ENCODE measurements at places on chromosomes 7 and 10.

- ATAC-seq, result no peak
These were observed 32.0 kb downstream of the NRAP start for GRCh38 chr10:113631684-113632367.

DNA sequence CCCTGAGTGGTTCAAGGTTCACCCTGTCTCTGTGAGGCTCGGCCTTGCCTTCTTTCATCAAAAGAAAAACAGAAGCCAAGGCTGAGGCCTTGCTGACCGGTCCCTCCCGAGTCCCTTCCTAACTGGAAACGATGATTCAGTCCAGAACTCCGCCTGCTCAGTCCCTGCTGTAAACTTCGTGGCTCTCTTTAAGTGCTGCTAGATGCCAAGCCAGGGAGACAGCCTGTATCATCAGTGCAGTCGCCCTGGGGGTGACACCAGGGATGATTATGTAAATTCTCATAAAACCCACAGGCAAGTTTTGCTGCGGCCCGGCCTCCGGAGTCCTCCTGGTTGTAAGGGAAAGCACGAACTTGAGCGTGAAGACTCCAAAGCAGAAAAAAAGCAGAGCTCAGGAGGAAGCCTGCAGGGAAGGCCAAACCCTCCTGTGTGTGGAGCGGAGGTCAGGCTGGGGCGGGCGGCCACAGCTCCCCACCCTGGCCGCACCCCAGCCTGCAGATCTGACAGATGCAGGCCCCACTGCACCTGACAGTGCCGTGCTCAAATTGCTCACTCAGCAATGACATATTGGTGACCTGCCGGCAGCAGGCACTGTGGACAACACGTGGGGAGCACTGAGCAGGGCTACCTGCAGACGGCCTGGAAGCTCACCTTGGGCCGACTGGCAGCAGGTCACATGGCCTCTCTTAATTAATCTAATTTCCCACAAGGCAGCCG, 123.4 kb downstream of the DYNC2I1 start:
- ATAC-seq, result no peak

DNA sequence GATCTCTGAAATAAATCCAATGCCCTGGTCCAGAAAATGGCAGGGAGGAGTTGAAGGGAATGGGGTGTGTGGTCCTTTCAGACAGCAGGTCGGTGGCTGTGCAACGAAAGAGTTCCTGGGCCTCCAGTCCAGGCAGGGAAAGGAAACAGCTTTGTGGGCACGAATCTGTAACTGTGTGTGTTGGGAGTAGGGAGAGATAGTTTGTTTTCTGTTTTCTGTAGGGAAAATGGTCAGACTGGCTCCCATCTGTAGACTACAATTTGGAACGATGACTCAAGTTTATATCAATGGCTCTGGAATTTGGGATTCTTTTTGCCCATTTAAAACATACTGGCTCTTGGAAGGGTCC, 2.6 kb upstream of the HOXA9 start:
- ATAC-seq, result no peak

DNA sequence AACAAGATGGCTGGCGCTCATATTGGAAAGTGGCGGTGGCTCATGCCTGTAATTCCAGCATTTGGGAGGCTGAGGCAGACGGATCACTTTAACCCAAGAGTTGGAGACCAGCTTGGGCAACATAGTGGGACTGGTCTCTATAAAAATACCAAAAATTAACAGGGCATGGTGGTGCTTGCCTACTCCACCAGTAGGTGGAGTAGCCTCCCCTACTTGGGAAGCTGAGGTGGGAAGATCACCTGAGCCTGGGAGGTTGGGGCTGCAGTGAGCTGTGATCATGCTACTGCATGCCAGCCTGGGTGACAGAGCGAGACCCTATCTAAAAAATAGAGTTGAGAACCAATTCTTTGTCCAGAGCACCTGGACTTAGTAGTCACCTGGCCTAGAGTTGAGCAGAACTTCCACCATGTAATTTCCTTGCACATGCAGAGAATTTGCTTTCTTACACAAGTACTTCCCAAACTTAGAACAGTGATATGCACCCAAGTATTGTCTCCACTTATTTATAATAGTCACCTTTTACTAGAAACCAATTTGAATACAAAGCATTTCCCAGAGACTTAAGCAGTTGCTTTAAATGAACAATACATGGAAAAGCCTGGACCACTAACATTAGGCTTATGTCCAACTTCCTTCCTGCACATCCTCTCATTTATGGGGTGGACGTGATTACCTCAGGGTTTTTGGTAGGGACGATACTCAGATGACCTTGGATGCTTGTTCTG, 15.9 kb downstream of the LAMB4 start:
- peak; percentile 68 for ATAC-seq

DNA sequence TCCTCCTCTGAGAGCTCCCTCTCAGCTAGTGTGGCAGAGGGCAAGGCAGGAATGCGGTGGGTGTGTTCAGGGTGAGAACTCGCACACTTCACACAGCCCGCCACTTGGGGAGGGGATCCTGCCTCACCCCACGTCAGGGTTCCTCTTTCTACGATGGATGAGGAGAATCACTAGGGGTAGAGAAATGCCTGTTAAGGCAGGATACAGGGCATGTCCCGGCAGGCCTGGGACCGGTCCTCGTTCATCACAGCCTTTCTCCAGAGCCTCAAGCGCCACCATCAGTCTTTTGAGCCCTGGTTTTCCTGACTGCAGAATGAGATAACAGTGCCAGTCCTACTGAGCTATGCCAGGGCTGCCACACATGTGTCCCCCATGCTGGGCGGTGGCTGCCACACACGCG, 546.7 kb upstream of the ADARB2 start:
- no peak for ATAC-seq

- peak; percentile 77 for ATAC-seq
These were observed 94.7 kb upstream of the ZMIZ1 start for GRCh38 chr10:78973901-78974616.

DNA sequence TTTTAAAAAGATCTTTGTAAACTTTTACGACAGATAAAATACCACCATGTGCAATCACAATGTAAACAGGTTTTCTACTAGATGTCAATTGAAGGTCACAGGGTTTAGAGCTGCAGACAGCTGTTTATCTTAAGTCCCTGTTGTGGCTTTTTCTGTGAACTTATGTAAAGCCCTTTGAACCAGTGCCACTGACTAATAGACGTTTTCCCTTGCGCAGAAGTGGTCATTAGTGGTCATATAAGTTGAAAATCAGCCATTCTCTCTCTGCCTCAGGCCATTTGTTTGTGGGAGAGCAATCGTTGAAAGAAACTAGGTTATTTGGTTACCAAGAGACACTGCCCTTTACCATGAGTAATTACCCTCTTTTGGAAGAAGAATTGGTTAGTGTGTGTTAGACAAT, 23.9 kb downstream of the CACNB2 start:
- ATAC-seq, result no peak

DNA sequence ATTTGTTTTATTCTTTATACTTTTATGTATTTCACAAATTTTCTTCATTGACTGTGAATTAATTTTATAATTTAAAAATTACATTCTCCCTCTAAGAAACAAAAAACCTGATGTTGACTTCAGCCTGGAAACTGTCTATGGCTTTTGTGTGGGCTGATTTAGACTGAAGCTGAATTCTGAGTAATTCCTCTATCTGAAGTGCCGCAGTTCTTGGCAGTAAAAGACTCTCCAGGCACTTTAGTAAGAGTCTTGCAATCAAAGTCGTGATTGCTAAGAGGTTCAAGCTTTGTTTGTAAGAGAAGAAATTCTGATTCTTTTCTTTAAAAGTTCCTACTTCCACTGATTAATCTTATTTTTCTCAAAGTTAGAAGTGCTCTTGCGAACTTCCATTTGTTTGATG, 3.4 kb upstream of the CEP41 start:
- no peak for ATAC-seq

GRCh38 chr10:73886661-73887293, 12.4 kb upstream of the CAMK2G start:
- ATAC-seq, result no peak

GRCh38 chr7:8605221-8605620, 171.8 kb downstream of the NXPH1 start:
- ATAC-seq, result no peak

- no peak for ATAC-seq
These were observed 106.7 kb downstream of the CUX1 start for GRCh38 chr7:101924171-101924570.

DNA sequence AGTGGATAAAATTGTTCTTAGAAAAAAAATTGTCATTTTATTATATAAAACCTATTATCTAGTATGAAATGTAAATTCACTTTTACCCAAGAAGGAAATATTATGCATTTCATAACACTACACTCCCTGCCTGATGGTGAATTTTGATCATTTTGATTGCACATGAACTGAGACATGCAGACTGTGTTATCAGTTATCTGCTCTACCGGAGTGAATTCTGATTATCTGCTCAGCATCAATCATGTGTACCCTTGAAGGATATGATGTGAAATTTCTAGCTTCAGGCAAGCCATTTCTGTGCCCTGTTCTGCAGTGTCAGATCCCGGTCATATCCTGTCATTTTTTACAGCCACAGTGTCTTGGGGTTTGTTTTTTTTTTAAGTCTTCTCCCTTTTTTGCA, 85.0 kb upstream of the FGL2 start:
- ATAC-seq, result no peak

GRCh38 chr10:75616076-75616475, 184.7 kb downstream of the LRMDA start:
- no peak for ATAC-seq

- no peak for ATAC-seq
These were observed 349.5 kb upstream of the PLXDC2 start for GRCh38 chr10:19466709-19467108.

GRCh38 chr10:107425931-107426553, 261.5 kb upstream of the SORCS1 start:
- ATAC-seq, result no peak

DNA sequence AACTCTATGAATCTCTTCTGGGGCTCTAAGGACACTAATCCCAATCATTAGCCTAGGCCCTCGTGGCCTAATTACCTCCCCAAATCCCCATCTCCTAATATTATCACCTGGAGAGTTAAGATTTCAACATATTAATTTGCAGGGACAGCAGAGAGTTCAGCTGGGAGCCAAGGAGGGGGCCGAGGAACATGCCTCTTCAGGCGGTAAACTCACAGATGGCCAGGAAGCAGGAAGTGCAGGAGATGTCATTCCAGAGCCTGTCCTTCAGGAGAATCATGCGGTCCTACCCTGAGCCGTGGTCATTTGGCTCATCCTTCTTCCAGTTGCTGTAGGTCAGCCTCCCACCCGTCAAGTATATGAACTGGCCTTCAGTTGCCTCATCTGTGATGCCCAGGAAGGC, 21.9 kb upstream of the SFTPA2 start:
- ATAC-seq, result no peak

- ATAC-seq, result no peak
These were observed 98.5 kb downstream of the JAZF1 start for GRCh38 chr7:28082071-28082470.

- peak; percentile 47 for ATAC-seq
These were observed 5.7 kb downstream of the ATG9B start for GRCh38 chr7:151018421-151019129.

- ATAC-seq, result no peak
These were observed 21.3 kb upstream of the TMEM236 start for GRCh38 chr10:17730667-17731066.

DNA sequence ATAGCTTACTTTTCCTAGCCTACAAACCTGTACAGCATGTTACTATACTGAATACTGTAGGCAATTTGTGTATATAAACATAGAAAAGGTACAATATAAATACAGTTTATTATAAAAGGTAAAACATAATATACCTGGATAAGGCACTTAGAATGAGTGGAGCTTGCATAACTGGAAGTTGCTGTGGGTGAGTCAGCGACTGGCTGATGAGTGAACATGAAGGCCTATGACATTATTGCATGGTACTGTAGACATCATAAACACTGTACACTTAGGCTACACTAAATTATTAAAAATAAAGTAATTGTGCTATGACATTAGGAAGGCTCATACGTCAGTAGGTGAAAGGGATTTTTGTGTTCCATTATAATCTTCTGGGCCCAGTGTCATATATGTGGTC, 228.8 kb downstream of the HDAC9 start:
- ATAC-seq, result no peak

GRCh38 chr10:52864201-52865106, 91.9 kb upstream of the MBL2 start:
- ATAC-seq, result peak; percentile 93

DNA sequence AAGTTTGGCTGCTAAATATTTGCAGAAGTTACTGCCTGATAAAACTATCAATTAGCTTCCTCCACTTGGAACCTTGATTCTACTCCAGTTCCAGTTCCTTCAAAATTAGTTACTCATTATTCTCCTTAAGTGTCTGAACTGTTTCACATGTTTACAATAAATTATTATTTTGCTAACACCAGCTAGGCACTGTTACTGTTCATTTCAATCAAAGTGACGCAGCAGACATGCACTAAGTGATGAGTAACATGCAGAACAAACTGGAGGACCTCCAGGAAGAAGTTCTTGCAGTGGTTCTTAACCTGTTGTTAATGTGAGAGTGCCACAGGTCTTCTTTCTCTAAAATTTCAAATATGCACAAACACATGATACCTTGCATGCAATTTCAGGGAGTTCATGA, 491.8 kb upstream of the SEMA3A start:
- no peak for ATAC-seq

- peak; percentile 84 for ATAC-seq
These were observed 59.2 kb downstream of the HK1 start for GRCh38 chr10:69337296-69338132.

DNA sequence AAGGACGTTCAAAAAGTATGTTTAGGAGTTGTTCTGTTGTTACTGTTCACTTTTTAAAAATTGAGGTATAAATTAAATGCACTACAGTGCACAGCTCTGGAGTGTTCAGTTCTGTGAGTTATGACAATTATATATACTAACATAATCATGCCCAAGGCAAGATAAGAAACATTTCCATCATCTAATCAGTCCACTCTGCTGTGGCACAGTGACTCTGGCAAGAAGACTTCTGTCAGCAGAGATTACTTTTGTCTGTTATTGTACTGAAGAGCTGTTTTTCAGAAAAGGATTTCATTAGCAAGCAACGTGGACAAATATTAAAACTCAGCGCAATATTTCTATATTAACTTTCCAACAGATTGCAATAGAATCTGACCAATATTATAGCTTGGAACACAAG, 32.0 kb downstream of the ICA1 start:
- no peak for ATAC-seq

- no peak for ATAC-seq
These were observed 42.9 kb upstream of the TCERG1L start for GRCh38 chr10:131354380-131354779.

- no peak for ATAC-seq
These were observed 167.8 kb downstream of the KIF20B start for GRCh38 chr10:89869180-89869579.

DNA sequence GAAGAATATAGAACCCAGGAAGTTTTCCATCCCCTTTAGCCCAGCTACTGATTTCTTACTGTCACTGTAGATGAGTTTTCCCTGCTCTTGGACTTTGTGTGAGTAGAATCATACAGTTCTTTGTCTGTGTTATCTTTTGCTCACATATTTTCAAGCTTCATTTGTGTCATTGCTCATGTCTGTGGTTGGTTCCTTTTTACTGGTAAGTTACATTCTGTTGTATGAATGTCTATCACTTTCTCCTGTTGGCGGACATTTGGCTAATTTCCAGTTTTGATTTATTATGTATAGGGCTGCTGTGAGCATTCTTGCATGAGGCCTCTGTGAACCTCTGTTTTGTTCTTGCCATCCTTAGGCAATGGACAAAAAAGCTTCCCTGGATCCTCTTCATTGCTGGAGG, 5.3 kb downstream of the GLRX3 start:
- ATAC-seq, result no peak

GRCh38 chr10:93039721-93040120, 20.9 kb upstream of the CYP26C1 start:
- no peak for ATAC-seq
